ENCODE measurements at places on chromosomes 3 and 15.

DNA sequence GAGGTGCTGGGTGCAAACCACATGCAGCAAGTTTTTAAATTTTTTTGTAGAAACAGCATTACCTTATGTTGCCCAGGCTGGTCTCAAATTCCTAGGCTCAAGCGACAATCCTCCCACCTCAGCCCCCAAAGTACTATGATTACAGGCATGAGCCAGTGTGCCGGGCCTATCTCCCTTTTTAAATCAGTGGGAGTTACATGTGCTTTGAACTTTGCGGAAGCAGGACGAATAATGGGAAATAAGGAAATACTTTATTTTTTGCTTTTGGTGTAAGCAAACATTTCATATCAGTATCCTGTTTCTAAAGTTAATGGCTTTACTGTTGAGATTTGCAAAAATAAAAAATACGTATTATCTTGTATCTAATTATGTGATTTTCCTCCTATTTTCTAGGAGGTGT is 9.1 kb downstream of the NR1D2 start:
- DNase-seq, result no peak

DNA sequence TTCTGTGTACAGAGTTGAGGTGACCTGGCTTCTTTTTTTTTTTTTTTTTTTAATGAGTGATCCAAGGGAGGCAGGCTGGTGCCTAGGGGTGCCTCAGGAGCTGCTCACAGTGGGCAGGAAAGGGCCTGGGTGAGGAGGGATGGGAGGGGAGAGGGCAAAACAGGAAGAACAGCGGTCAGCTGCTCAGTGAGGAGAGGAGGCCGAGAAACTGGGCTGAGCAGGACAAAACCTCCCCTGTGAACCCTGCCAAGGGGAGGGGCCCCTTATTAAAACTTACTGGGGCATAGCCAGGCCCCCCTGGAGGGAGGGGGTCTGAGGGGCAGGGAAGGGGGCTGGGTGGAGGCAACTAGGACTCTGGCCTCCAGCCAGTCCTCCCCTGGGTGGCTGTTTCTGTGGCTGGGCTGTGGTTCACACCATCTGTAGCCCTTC is 3.5 kb downstream of the PLEKHO2 start:
- DNase-seq, result no peak

- no peak for DNase-seq
These were observed 290.7 kb downstream of the CHST2 start for GRCh38 chr3:143410259-143410658.

DNA sequence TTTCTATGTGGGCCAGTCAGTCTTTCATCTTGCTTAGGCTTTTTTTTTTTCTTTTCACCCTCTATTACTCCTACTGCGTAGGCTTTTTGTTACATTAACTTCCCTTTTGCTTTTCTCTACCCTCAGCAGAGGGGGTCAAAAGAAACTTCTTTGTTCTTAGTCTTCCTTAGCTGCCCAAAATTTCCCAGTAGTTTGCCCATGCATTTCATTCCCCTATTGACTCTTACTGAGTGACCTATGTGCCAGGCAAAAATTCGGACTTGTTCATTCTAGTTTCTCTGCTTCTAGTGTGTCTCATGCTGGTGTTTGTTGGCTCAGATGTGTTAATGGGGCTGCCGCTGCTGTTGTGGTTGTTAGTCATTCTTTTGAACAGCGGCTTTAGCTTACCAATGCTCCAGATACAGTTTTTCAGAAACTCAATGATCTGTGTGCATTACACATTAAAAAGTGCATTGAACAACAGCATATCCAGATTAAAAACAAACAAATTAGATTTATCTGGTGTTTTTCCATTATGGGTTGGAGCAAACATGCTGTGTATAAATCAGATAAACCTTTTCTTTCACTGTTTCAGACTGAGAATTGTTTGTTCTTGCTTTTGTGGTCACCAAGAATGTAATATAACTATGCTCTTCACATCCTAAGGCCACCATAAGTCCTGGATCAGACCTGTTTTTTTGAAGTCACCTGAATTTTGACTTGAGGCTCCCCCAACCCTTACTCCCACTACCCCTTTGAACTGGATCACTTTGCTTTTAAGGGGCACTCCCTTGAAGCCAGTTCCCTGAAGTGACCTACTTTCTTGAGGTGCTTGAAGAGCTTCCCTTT is 43.1 kb downstream of the PDE8A start:
- peak; percentile 81 for DNase-seq

GRCh38 chr3:72344647-72345046 is 503.6 kb downstream of the SHQ1 start:
- no peak for DNase-seq

DNA sequence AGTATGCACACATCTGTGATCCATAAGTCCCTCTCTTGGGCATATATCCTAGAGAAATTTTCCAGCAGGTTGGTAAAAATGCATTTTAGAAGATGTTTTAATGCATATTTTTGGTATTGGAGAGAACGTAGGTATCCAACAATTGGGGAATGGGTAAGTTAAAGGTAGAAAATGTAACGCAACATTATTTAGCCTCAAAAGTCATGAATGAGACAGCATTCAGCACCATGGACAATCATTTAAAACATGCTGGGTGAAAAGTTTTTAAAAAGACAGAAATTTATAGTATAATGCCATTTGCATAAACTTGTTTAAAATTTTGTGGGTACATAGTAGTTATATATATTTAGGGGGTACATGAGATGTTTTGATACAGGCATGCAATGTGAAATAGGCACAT is 43.4 kb downstream of the TRIM69 start:
- no peak for DNase-seq

DNA sequence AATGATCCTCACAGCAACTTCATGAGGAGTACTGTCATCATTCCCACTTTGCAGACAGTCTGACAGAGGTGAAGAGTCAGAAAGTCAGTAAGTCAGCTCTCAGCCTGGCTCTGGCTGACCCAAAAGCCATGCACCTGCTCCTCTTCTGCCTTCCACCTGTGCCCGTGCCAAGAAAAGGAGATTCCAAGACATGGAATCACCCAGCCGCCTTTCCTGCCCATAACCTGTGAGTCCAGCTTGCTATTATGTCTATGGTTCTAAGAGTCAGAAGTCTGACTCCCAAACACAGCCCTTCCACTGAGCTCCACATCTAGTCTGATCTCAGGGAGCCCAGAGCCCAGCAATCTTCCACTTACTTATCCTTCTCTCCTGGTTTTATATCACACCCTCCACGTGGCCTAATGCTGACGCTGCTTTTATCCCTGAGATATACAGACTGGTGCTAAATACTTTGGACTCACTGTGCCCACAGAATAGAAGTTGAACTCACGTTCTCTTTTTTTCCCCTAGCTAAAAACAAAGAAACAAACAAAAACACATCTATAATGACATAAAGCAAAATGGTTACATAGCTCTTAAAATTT is 66.0 kb downstream of the PLD1 start:
- DNase-seq, result no peak

- no peak for DNase-seq
These were observed 427.1 kb downstream of the SHQ1 start for GRCh38 chr3:72421126-72421525.

- DNase-seq, result no peak
These were observed 19.8 kb downstream of the WDR73 start for GRCh38 chr15:84634228-84634837.

DNA sequence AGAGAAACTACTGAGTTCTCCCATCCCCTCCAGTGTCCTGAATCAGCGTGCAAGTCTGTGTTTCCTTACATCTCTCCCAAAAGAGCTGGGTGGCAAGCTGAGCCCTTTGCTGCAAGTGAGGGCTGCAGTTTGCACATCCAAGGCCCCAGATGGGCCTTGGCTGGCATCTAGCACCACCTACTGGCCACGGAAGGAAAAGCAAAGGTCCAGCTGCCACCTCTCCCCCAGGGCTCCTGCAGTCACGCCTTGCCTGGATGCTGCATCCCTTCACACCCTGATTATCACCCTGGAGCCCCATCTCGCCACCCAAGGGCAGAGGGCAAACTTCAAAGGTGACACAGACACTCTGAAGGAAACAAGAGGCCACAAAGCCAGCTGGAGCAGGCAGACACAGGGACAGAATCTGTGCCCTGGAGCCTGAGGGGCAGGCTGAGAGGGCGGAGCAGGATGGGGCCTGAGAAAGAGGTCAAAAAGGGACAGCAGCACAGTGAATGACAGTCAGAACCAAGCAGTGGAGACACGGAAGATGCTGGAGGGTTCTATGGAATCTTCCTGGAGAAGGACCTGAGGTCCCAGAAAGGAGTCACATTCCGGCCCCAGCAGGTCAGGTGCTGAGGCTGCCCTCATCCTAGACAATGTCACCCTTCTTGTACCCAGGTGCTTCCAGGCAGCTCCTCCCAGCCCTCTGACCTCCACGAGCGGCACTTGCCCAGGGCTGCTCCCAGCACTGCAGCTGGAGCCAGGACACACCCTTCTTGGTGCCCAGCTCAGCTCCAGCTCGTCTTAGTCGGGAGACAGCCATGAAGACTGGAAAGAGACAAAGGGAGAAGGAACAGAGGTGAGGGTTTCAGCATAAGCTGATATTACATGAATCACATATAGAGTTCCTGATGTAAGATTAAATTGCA is 18.3 kb upstream of the NTRK3 start:
- peak; percentile 87 for DNase-seq
